Kidney (tissue), 22 donors: ENCODE measurements at places on chromosomes 11 and 22. TPM values are rescaled to one million over a fixed set of nuclear protein-coding genes. Genes with fewer than 3 reads are reported as not detected.

DNA sequence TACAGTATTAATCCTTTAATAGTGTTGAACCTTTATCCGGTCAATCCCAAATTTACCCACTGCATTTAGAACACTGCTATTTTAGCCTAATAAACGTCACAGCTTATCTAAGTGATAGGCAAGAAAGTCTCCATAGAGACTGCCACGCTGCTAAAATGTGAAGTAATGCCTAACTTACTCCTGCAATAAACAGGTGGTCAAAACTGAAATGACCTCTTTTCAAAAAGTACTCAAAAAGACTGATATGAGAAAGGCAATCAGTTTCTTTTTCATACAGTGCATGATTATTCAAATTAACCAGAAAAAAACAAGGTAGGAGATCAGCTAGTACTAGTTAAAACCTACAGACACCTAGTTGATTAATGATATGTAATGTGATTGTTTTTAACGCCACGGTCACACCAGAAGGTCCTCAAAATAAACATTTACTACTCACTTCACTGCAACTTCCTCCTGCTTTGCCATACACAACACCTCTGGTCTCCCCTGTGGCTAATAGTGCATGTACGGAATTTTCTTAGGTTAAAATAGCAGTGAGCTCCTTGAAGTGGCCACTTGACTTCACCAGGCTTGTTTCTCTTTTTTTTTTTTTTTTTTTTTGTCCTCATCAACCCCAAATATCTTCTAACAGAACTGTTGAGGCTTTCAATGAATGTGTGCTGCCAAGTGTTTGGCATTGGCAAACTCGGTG is 8.8 kb downstream of the ATP5MG start:
- no peak for DNase-seq

- DNase-seq, result no peak
Measured at GRCh38 chr11:117670443-117670842, 126.6 kb downstream of the DSCAML1 start.

GRCh38 chr11:90874986-90875385 is 652.1 kb upstream of the CHORDC1 start:
- DNase-seq, result no peak

- no peak for DNase-seq
Measured at GRCh38 chr11:118806400-118806799, 15.4 kb upstream of the DDX6 start.

DNA sequence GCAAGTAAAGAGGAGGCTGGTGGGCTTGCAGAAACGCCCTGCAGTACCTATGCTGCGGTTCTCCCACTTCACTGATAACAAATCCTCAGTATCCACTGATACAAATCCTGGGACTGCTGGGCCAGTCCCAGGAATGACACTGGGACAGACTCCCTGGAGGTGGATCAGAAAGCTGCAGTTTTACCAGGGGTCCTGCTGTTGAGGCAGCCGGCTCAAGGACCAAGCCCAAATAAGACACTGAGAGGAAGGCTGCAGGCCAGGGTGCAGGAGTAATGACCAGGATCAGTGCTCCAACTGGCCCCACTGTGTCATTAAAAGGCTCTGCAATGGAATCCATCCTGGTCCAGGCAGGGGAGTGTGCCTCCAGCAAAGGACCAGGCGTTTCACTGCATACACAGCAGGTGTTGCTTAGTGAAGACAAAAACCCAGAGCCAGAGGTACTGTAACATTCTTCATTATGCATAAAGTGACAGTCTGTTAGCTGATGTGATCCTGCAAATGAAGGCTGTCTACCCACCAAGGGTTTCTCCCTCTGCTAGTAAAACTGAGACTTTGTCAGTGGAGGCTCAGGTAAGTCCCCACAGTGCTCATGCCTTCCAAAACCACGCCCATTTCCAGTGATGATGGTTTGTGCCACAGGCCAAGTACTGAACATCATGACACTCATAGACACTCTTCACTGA is 1.4 kb upstream of the C22orf39 start:
- DNase-seq, result no peak

- DNase-seq, result no peak
Measured at GRCh38 chr22:17664414-17665055, 26.0 kb downstream of the BCL2L13 start.

DNA sequence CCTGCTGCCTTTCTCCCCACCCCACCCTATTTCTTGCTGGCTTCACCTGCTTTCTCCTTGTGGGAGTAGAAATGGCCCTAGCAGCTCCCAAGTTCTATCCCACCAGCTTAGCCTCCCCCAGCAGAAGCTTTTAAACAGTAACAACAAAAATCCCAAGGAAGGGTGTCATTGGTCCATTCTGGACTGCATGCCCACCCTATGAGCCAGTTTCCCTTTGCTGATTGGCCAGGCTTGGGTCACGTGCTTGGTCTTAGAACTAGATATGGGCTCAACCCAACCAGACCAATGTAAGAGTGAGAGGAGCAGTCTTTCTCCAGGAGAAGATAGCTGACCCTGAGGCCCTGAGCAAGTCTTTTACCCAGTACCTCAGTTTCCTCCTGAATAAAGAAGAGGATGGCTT is 2.3 kb downstream of the MTFP1 start:
- DNase-seq, result peak; percentile 14

- peak; percentile 39 for DNase-seq
Measured at GRCh38 chr22:20089977-20090729, 10.1 kb downstream of the DGCR8 start.

DNA sequence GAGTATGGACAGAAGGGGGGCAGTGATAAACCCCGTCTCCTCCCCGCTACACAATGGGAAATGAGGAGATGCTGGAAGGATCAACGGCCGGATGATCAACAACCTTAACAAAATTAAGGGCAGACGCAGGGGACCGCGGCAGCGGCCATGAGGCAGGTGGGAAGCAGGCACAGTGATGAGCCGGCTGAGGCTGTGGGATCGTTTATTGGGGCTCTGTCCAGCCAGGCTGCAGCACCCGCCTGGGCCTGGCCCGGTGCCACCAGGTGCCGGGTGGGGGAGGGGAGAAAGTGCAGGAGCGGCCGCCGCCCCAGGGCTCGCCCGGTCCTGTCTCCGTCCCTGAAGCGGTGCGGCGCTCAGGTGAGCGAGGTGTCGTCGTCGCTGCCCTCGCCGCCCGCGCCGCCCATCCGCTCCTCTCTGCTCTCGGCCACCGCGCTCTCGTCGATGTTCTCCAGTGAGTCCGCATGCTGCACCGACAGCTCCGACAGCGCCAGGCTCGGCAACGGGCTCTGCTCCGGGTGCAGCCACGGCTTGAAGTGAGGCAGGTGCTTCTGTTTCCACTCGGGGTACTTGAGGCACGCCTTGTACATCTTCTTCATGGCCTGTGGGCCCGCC is 2.4 kb upstream of the ARAP1 start:
- peak; percentile 67 for DNase-seq

DNA sequence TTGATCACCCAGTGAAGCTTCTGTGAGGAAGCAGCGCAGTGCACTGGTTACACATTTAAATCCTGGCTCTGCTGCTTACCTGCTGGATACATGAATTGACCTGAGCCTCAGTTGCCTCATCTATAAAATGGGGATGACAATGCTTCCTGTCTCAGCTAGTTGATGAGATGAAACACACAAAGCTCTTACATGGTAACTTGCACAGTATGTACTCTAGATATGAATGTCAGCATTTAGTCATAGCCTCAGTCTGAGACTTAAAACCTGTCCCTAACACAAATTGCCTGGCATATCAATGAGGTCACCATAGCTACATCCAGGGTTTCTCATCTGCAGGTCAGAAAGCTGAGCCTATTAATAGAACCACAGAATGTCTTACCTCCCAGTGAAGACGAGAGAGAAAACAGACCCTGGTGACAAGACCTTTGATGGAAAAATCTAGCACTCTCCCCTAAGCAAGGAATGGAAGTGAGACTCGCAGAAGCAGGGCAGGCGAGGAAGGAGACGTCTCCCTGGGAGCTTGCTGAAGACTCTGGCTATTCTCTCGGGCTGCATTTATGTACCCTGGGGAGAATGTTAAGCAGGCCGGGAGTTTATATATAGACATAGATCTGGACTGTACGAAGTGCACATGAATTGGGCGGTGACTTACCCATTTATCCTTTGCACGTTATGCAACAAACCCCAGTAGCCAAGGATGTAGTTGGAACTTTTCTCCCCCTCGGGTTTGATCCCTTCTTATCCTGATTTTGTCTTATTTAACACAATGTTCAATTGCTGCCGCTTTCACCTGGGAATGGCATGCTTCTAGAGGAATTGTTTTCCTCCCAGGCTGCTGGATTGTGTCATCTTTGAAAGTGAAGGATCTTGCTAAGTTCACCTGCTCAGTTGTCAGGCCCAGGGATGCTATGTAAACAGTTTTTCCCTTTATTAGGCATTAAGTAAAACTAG is 18.0 kb downstream of the SDHAF2 start:
- DNase-seq, result no peak

- DNase-seq, result peak; percentile 91
Measured at GRCh38 chr22:40044870-40045834, 50.4 kb downstream of the FAM83F start.

GRCh38 chr11:304915-305843 is 2.4 kb upstream of the IFITM2 start:
- DNase-seq, result peak; percentile 74

- DNase-seq, result no peak
Measured at GRCh38 chr11:115927823-115928329, 423.7 kb upstream of the CADM1 start.

- DNase-seq, result no peak
Measured at GRCh38 chr11:115871161-115871760, 367.0 kb upstream of the CADM1 start.

DNA sequence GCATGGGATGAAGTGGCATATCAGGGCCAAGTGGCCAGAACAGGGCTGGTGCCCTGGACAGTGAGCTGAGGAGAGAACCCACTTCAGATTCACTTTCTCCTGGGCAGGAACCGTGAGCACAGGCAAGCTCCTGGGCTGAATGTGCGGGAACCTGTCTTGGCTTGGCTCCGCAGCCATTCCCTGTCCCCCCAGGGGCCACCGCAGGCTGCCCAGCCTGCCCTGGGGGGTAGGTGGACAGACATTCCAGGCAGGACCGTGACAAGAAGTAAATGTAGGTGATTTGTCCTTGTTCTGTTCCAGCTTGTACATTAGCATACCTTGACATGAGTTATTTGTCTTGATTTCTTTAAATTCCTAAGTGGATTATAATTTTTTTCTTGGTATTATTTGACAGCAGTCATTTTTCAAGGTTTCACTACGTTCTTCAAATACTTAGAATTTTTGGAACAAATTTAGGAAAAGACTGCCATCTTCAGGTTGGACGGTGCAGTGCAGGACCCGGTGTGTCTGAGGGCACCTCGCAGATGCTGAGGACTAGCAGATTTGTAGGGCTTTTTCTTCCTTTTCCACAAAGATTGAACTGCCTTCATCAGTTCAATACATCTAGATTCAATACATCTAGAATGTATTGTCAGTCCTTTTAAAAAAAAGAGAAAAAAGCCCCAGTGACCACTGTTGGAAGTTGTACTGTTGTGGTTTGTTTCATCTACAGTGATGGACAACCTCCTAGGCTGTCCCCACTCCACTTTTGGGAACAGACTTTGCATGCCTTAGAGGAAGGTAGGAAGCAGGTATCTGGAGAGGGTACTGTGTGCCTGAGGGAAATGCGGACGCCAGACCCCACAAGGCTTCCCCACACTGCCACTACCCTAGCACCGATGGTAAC is 115.1 kb upstream of the RASSF10 start:
- DNase-seq, result peak; percentile 76

- DNase-seq, result peak; percentile 94
Measured at GRCh38 chr11:2890466-2891294, 5.1 kb upstream of the CDKN1C start.

GRCh38 chr22:19526702-19527111 is 2.5 kb upstream of the CLDN5 start:
- DNase-seq, result no peak

DNA sequence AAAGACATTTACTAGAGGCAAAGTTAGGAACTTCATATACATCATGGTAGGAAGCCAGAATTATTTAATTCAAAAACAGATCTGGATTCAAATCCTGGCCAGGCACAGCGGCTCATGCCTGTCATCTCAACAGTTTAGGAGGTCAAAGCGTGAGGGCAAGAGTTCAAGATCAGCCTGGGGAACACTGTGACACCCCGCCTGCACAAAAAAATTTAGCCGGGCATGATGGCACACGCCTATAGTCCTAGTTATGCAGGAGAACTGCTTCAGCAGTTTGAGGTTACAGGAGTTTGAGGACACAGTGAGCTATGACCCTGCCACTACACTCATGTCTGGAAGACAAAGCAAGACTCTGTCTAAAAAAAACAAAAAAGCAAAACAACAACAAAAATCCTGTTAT is 8.9 kb downstream of the MRTFA start:
- DNase-seq, result no peak

- no peak for DNase-seq
Measured at GRCh38 chr11:71979602-71980001, 19.1 kb upstream of the IL18BP start.

DNA sequence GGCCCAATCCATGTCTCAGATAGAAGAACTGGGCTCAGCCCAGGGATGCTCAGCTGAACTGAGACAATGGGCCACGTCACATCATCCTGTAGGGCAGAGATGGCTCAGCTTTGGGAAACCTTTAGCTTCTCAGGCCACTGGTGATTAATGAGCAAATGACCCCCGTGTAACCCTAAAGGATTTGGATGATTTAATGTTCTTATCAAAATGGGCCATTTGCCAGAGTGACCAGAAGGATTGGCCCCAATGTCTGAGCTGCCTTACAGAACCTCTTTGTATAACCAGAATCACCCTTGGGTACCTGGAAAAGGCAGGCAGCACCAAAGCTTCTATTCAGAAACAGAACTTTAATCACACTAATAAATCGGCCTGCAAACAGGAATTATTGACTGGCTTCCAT is 73.7 kb downstream of the ABTB2 start:
- no peak for DNase-seq

GRCh38 chr11:1532014-1532586 is 40.0 kb downstream of the DUSP8 start:
- peak; percentile 31 for DNase-seq

DNA sequence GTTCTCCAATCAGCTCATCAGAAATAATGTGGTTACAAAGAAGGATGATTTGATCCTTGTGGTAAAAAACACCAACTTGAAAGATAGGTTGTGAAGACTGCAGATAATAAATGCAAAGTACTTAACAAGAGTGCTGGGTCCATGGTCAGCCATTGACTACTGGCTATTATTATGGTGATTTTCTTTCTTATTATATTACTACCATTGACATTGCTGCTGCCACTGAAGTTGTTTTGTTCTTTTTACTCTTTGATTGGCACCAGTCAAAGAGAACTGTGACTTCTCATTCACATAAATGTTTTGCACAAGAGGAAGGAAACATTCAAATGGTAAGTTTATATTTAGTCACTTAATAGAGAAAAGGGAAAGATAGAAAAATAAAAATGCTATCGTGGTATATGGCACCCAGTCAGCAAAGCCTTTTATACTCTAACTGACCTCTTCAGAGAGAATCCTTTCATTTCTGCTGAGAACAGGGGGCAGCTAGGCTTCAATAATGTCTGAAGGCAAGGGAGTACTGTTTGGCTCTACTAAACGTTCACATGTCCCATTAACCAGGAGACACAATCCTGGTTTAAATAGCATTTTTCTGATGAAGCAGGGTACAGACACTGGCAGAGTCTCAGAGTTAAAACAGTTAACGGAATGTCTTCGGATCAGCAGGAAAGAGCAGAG is 64.8 kb downstream of the LRRC4C start:
- no peak for DNase-seq

The POU2AF2 gene
- total RNA-seq, result not detected

The DLG2 gene
- 7.2 TPM for total RNA-seq

The EFCAB6 gene
- 11.8 TPM for total RNA-seq

The OR56A1 gene
- total RNA-seq, result 0.03 TPM

The DRICH1 gene
- 1.1 TPM for total RNA-seq

The ARAP1 gene
- total RNA-seq, result 80.8 TPM

The VPS37C gene
- total RNA-seq, result 31.8 TPM

The CCDC73 gene
- total RNA-seq, result 0.25 TPM

The CHADL gene
- 2.7 TPM for total RNA-seq

The ACRV1 gene
- total RNA-seq, result not detected

The SLC7A4 gene
- total RNA-seq, result 0.57 TPM

The CNIH2 gene
- total RNA-seq, result 0.63 TPM
